ENCODE measurements at places on chromosomes 1 and 21.

- peak; percentile 44 for DNase-seq
These were observed 67.2 kb downstream of the TTLL7 start for GRCh38 chr1:83931658-83932253.

- no peak for DNase-seq
These were observed 132.8 kb downstream of the RERE start for GRCh38 chr1:8684590-8684989.

DNA sequence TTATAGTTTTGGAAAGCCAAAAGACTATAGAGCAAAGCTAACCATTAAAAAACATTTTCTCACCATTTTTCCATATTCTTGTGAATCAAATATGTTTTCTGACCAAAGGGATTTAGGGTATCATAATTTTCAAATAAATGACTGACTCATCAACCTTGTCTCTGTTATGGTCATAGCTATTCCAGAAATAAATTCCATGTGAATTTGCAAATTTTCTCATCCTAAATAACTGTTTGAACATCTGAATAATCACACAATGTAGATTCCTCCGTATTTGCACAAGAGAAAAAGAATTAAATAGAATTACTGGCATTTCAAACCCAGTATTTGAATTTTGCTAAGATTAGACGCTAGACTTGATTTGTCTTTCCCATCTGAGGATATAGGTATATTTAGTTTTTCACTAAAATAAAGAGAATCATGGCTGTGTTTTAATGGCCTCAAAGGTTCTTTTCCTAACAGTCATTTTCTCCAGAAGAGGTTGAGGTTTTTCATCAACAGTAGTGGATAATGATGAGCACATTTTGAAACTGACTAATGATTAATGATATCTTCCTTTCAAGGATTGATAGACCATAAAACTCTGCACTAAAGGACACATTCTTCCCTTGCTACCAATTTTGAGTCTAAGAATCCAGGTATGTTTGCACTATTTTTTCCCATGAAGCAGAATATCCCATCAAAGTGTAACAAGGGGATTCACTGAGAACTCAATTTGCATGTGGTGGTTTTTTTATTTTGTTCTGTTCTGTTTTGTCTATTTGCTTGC, 9.5 kb upstream of the DUSP23 start:
- DNase-seq: no peak

DNA sequence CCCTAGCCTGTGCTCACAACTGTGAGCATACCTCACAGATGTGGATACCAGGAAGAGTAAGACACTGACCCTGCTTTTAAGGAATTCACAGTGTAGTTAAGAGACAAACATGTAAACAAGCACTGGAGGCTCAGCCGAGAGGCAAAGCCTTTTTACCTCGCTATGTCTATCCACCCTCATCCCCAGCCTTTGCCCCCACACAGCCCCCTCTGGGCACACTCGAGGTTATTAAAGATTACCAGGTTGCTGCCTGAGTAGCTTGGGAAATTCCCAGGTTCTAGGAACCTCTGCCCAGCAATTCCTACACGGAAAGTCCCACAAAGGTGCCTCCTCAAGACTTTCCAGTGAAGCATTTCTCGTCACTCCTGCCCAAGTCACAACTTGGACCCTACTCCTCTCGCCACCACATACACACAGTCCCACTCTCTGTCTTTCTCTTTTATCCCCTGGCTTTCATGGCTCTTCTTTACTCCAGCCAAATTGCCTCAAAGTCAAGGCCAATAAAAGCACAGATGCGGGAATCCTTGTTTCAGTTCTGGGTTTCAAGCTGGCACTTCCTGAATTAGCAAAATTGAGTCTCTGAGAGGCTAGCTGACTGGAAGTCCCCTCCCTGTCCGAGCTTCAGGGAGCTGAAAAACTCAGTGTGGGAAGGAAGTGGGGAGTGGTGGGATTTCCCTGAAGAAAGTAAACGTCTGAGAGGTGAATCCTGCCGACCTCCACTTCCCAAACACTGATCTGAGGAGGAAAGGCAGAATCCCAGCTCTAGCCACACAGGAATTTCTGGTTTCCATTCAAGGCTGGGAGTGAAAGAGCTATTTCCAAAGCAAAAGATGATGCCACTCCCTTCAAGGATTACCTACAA, 7.6 kb downstream of the DENND2D start:
- DNase-seq: peak; percentile 16

GRCh38 chr21:36815284-36815683, 116.4 kb downstream of the SIM2 start:
- DNase-seq: no peak

- DNase-seq: no peak
These were observed 19.9 kb downstream of the ALDH9A1 start for GRCh38 chr1:165678509-165678908.

GRCh38 chr1:219416598-219417238, 196.2 kb downstream of the ZC3H11B start:
- peak; percentile 74 for DNase-seq

GRCh38 chr1:185565302-185565701, 168.9 kb upstream of the HMCN1 start:
- peak; percentile 83 for DNase-seq

GRCh38 chr1:215651867-215652266, 84.8 kb downstream of the KCTD3 start:
- DNase-seq: no peak

GRCh38 chr21:43974791-43975468, 37.2 kb upstream of the TRAPPC10 start:
- DNase-seq: no peak

DNA sequence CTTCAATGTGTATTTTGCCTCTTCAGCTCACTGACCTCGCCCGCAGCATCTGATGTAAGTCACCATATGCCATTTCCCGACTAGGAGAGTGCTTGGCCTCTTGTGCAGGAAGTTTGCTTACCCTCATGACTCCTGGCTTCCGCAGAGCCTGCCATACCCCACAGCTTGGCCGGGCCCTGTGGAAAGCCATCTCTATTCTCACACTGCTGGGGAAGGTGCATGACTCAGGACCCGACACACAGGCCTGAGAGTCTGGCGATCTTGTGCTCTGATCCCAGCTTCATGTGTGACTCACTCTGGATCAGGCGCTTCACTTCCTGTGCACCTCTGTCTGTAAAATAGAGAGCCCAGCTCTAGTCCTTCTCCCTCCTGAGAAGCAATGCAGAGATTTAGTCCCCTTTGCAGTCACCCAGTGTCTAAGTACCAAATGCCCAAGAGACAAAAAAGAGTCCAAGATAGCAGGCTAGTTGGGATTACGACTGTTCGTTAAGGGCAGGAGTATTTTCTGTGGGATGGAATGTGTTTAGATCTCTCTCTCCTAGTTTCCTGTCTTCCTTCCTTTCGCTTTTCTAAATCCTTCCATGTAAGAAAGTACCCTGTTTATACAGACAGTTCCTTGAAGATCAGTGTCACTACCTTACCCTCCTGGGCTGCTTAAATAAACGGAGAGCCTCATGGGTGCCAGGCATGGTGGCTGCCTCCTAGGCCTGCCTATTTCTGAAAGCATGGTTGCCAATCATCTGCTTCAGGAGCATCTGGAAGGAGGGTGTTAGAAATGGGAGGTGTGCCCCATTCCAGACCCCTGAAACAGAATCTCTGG, 62.8 kb upstream of the KIF26B start:
- peak; percentile 99 for DNase-seq

DNA sequence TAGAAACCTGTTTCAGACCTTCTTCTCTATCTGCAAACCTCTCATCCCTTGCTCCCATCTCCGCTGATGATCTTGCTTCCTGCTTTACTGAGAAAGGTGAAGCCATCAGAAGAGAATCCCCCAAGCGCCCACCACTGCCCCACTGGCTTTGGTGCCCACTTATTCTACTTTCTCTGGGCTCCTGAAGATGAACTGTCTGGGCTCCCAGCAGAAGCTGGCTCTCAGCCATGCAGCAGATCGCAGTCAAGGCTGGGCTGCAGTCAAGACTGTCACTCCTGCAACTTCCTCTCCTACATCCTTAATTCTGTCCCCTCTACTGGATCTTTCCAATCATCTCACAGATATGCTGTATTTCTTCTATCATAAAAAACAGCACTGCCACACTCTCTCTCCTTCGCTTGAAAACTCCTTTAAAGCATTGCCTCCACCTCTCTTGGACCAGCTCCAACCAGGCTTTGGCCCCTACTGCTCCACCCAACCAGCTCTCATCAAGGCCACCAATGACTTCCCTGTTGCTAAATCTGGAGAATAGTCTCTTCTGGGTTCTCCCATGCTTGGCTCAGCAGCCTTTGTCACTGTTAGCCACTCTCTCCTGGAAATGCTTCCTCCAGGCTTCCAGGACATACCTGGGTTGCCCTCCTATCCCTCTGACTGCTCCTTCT, 25.8 kb downstream of the TRIM62 start:
- no peak for DNase-seq

GRCh38 chr1:184359909-184360308, 26.9 kb upstream of the C1orf21 start:
- DNase-seq: no peak

DNA sequence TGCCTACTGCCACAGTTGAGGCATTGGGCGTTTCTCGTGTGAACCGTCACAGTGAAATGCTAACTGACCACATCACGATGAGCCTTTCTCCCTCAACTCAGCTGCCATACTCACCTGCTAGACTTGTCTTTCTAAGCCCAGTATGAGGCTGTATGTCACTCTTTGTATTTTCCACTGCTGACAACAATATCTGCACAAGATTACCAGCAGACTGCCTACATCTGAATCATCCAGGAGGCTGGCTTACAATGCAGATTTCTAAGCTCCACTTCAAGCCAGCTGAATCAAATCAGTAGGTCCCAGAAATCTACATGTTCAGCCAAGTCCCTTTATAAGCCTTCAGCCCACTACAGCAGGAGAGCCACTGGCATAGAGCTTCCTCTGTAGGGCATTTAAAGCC, 355.0 kb upstream of the DUSP10 start:
- no peak for DNase-seq

- no peak for DNase-seq
These were observed 14.2 kb downstream of the RAP1A start for GRCh38 chr1:111633736-111634247.

GRCh38 chr1:67721650-67722291, 36.8 kb downstream of the GADD45A start:
- DNase-seq: no peak

DNA sequence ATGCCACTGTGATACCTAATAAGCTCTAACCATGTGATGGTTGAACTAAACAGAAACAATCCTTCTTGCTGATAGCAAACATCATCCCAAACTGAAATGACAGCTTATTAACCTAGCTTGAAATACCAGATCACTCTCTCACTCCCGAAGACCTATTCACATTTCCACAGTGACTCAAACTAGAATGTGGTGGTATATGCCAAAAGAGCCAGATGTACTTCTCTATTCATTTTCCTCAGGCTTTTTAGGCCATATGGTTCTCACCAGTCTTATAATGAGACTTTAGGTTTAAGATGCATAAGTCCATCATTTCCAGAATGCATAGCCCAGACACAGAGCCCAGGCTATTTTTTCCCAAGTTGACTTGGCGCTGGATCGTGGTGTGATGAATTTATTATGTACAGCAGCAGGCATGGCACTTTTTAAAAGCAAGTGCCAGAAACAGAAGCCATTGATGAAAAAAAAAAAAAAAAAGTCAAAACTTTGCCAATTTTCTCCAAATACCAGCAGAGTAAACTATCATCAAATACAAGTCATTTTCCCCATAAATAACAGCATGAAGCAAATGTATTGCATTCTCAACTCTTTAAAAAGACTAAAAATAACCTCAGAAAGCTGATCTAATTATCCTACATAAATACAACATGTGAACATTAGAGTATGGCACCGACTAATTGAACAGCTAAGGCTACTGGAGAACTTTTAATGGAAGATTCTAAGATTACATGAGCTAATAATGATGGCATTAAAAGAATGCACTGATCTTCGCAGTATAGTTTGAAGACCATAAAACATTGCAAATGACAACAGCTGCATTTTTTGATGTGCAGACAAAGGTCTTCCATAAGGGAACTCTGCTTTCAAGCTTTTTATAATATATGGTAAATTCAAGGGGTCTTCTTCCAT, 365.4 kb downstream of the LRRIQ3 start:
- no peak for DNase-seq

DNA sequence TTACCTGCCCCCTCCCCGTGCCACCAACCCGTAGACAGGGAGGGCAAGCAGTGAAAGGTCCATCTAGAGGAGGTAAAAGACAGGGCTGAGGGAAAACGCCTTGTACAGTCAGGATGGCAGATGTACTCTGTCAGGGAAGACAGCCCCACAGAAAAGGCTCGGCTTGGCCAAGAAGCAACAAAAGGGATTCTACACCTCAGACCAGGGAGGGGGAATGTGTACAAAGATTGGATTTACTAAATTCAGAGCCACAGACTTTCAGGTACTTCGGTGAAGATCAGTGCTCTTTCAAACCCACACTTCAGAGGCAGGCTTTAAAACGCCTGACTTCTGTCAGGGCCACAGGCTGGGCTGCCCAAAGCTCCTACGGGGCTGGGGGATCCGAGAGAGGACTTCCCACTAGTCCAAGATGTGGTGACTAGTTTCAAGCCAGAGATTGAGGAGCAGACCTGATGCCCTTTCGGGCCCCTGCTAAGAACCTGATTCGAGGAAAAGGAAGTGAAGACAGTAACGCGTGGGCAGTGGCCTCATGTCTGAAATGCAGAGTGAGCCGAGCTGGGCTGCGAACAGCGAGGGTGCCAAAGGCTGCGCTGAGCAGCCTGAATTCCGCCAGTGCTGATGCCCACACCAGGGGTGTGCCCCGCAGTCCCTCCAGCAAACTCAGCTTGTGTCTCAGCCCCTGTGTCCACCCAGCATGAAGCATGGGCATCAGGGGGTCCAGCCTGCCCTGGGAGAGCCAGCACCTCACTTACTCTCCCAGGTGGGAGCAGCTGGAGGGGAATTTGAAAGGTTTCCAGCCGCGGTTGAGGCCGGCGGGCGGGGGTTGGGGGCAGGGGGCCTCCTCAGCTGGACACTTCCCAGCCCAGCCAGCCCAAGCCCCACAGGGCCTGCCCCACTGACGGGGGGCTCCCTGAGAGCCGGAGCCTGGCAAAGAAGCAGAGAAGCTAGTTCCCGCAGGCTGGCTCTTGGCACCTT, 36.2 kb downstream of the KIAA1614 start:
- DNase-seq: no peak

DNA sequence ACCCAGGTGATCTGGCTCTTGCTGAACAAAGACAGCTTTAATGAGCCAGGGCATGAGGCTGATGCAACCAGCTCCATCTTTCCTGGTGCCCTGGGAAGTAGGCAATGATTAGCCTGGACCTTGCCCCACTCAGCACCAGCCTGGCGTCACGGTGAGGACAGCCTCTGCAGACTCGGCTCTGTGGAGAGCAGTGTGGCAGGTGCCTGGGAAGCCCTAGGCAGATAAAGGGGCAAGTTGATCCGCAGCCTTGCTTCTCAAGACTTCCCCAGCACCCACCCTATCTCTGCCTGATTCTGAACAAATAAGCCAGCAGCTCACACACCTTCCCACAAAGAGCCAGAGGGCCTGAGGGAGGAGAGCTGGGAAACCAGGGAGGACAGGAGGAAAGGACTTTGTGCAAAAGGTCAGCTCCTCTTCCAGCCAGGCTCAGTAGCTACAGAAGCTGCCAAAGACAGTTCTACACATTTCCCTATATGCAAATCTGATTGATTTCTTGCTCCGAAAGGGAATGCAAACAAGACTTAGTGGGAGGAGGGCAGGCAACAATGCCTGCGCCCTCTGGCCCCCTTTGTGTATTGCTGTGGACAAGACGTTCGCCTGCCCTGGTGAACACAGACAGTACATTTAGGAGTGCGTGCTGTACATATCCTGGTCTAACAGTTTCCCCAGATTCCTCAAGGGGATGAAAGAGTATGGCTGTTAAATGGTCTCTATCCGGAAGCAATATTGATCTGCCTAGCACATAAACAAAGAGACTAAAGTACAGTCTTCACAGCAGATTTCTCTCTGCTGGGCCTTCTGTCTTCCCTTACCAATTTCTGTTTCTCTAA, 63.8 kb downstream of the BCAR3 start:
- no peak for DNase-seq

All from A172 (cell line).